ENCODE measurements at places on chromosomes 6 and 20. TPM values are rescaled to one million over a fixed set of nuclear protein-coding genes. Genes with fewer than 3 reads are reported as not detected.

DNA sequence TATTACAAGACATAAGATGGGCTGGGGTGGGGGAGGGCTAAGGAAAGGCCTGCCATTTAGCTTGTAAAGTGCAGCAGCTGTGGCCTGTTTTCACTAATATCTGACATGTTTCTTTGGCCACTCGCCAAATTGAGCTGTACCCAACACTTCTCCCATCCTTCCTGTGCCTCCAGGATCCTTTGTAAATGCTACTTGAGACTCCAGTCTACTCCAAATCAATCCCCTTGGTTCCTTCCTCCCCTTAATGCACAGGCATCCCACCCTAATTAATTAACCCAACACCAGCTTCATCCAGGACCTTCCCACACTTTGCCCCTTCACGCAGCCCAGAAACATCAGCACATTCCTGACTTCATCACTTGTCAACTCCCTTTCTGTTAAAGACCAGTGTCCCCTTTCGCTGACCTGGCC, 55.0 kb upstream of the TCF21 start:
- H3K27ac ChIP-seq, result no peak overlapping the region
- H3K27me3 ChIP-seq, result peaks cover 4% of the 10 kb centered on the region
- H3K36me3 ChIP-seq, result no peaks in the 10 kb centered on the region
- no peak for DNase-seq
- H3K4me3 ChIP-seq, result no peak overlapping the region

The C20orf96 gene
- total RNA-seq, result 2.4 TPM

GRCh38 chr20:47187450-47188195, 168.9 kb downstream of the ZMYND8 start:
- H3K27me3 ChIP-seq, result peaks cover 9% of the 10 kb centered on the region
- no peak for DNase-seq
- no peak overlapping the region for H3K4me3 ChIP-seq

DNA sequence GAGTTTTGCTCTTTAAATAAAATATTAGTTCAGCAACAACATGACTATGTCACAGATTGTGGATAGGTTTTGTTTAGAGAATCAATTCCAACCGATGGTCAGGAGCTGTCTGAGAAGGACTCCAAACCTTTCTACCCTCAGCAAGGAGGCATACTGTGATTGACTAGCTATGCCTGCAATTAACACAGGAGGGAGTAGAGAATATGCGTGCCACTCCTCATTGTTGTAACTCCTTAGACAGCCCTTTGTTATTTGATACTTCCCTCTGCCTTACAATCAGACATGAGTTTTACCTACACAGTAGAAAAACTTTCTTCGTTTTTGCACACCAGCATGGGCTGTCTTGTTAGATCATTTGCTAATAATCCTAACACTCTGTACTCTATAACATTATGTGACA, 796.5 kb downstream of the PRIM2 start:
- H3K4me1 ChIP-seq, result no peaks in the 10 kb centered on the region
- H3K27ac ChIP-seq, result no peak overlapping the region
- H3K27me3 ChIP-seq, result no peaks in the 10 kb centered on the region
- H3K4me3 ChIP-seq, result no peak overlapping the region

- no peak overlapping the region for H3K27ac ChIP-seq
- no peaks in the 10 kb centered on the region for H3K36me3 ChIP-seq
- H3K4me1 ChIP-seq, result peaks cover 46% of the 10 kb centered on the region
- H3K4me3 ChIP-seq, result no peak overlapping the region
- DNase-seq, result no peak
Measured at GRCh38 chr20:34871320-34871926, 1.2 kb downstream of the GGT7 start.

DNA sequence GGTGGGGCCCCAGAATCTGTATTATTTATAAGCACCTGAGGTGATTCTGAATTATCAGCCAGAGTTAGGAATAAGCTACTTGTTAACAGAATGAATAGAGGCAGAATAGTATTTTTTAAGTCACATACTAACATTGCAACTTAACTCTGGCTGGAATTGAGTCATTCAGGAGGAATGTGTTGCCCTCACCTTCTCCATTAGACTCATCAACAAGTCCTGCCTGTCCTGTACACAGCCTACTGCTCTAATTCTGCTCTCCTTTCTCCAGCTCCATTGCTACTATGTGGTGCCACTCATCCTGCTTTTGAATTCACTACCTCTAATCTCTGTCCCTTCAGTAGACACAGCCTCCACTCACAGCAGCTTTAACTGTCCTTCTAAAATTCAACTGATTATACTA, 669.4 kb downstream of the DHX35 start:
- H3K27me3 ChIP-seq, result no peaks in the 10 kb centered on the region
- H3K27ac ChIP-seq, result no peak overlapping the region
- no peaks in the 10 kb centered on the region for H3K36me3 ChIP-seq
- no peaks in the 10 kb centered on the region for H3K4me1 ChIP-seq
- no peak overlapping the region for H3K4me3 ChIP-seq
- DNase-seq, result no peak

DNA sequence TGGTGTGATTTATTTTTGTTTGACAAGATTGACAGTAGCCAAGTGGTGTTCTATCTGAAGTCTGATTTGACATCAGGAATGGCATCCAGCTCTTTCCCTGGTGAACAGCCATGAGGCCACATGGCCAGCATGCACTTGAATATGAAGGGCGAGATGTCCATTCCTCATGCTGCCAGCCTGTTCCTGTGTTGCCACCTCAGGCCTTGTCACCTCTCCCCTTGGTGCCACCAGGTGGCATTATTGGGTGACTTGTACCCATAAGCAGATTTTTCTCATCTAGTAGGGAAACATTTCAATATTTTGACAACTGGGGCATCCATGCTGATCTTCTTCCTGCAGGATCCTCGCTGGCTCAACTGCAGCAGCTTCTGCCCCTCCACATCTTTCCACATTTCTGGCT, 199.1 kb downstream of the ERMARD start:
- no peak overlapping the region for H3K4me3 ChIP-seq
- no peak overlapping the region for H3K27ac ChIP-seq
- H3K4me1 ChIP-seq, result no peaks in the 10 kb centered on the region
- H3K36me3 ChIP-seq, result no peaks in the 10 kb centered on the region

The RSPO3 gene
- not detected for total RNA-seq

GRCh38 chr6:5536644-5537043, 275.3 kb downstream of the FARS2 start:
- no peak overlapping the region for H3K27ac ChIP-seq
- no peaks in the 10 kb centered on the region for H3K36me3 ChIP-seq
- H3K4me1 ChIP-seq, result no peaks in the 10 kb centered on the region

GRCh38 chr6:17157617-17158016, 55.8 kb downstream of the STMND1 start:
- no peak for DNase-seq
- H3K27ac ChIP-seq, result no peak overlapping the region
- H3K4me3 ChIP-seq, result no peak overlapping the region
- no peaks in the 10 kb centered on the region for H3K4me1 ChIP-seq
- H3K36me3 ChIP-seq, result no peaks in the 10 kb centered on the region

The CNKSR3 gene
- 0.14 TPM for total RNA-seq

The TMEM200A gene
- 0.30 TPM for total RNA-seq

The POM121L2 gene
- not detected for total RNA-seq

- DNase-seq, result peak; percentile 87
- no peaks in the 10 kb centered on the region for H3K27me3 ChIP-seq
- no peaks in the 10 kb centered on the region for H3K36me3 ChIP-seq
- peaks cover 43% of the 10 kb centered on the region for H3K4me1 ChIP-seq
Measured at GRCh38 chr20:57628047-57628961, 8.1 kb upstream of the ZBP1 start.

The LINC00237 gene
- not detected for total RNA-seq

GRCh38 chr6:10521104-10521808, at the start of gene GCNT2:
GCNT2 (plus strand) TSS chr6:10521351; CDS start chr6:10528912, 7,561 bp downstream.
- no peak within 1 kb of the TSS for H3K27ac ChIP-seq
- no peak for DNase-seq
- H3K4me3 ChIP-seq, result no peak within 1 kb of the TSS
- H3K36me3 ChIP-seq, result no peaks in the 10 kb centered on the region
- H3K4me1 ChIP-seq, result no peaks in the 10 kb centered on the region

The CAGE1 gene
- 0.38 TPM for total RNA-seq

GRCh38 chr6:41729624-41730023, 5.8 kb downstream of the TFEB start:
- no peak overlapping the region for H3K4me3 ChIP-seq
- H3K27ac ChIP-seq, result no peak overlapping the region
- DNase-seq, result no peak
- H3K27me3 ChIP-seq, result no peaks in the 10 kb centered on the region

- H3K36me3 ChIP-seq, result no peaks in the 10 kb centered on the region
- H3K4me3 ChIP-seq, result no peak overlapping the region
- H3K27me3 ChIP-seq, result peaks cover 5% of the 10 kb centered on the region
Measured at GRCh38 chr20:48333707-48334106, 494.1 kb downstream of the PREX1 start.

DNA sequence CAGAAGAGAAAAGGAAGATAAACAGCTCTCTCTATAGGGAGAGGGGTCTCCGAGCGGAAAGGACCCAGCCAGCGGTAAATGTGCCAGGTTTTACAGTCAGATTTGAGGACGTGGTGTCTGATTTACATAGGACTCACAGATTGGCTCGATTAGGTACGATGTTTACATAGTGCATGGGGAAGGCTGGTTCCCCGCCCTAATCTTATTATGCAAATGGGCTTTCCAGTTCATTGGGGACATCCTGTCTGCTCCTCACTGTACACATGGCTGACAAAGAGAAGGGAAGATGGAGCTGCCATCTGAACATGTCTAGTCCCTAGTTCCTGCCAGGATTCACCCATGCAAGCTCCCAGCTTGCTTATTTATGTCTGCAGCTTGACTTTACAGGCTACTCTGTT, 119.9 kb downstream of the RNF144B start:
- no peaks in the 10 kb centered on the region for H3K36me3 ChIP-seq
- H3K27ac ChIP-seq, result no peak overlapping the region
- no peak for DNase-seq
- no peak overlapping the region for H3K4me3 ChIP-seq

- no peaks in the 10 kb centered on the region for H3K27me3 ChIP-seq
- peaks cover 69% of the 10 kb centered on the region for H3K36me3 ChIP-seq
- H3K4me3 ChIP-seq, result peak overlapping the region; percentile 51
- DNase-seq, result no peak
Measured at GRCh38 chr6:24926192-24926591, 9.6 kb downstream of the RIPOR2 start.

- H3K4me1 ChIP-seq, result no peaks in the 10 kb centered on the region
- H3K27ac ChIP-seq, result no peak overlapping the region
- H3K4me3 ChIP-seq, result no peak overlapping the region
- DNase-seq, result no peak
- peaks cover 13% of the 10 kb centered on the region for H3K36me3 ChIP-seq
Measured at GRCh38 chr6:38584731-38585130, 55.0 kb downstream of the BTBD9 start.

GRCh38 chr6:43817192-43817591, 47.2 kb downstream of the VEGFA start:
- H3K27ac ChIP-seq, result no peak overlapping the region
- H3K27me3 ChIP-seq, result peaks cover 5% of the 10 kb centered on the region
- peaks cover 4% of the 10 kb centered on the region for H3K4me1 ChIP-seq
- no peak for DNase-seq

- no peak overlapping the region for H3K4me3 ChIP-seq
- H3K36me3 ChIP-seq, result no peaks in the 10 kb centered on the region
- DNase-seq, result no peak
- no peak overlapping the region for H3K27ac ChIP-seq
- H3K4me1 ChIP-seq, result no peaks in the 10 kb centered on the region
- no peaks in the 10 kb centered on the region for H3K27me3 ChIP-seq
Measured at GRCh38 chr6:166692723-166693302, 65.8 kb upstream of the RPS6KA2 start.

GRCh38 chr20:25574411-25574810, 10.9 kb downstream of the NINL start:
- no peaks in the 10 kb centered on the region for H3K36me3 ChIP-seq
- H3K27me3 ChIP-seq, result no peaks in the 10 kb centered on the region
- no peak for DNase-seq
- H3K4me1 ChIP-seq, result no peaks in the 10 kb centered on the region
- no peak overlapping the region for H3K27ac ChIP-seq

The PDYN gene
- total RNA-seq, result not detected

- DNase-seq, result no peak
- no peak overlapping the region for H3K27ac ChIP-seq
- H3K36me3 ChIP-seq, result no peaks in the 10 kb centered on the region
Measured at GRCh38 chr6:36289281-36289878, 19.5 kb downstream of the PNPLA1 start.

DNA sequence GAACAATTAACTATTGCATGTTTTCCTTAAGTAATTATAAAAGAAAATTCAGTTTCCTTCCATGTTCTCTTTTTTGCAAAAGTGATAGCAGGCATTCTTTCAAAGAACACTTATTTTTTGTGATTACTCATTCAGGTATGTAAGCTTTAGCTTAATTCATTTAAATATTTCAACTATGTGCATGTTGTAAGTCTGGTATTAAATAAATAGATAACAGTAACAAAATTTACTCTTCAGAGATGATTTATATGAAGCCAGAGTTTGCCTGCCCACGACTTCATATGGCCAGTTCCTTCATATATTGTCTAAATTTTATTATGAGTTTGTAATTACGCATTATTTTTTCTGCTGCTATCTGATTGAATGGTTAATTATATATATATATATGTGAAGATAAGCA, 110.9 kb downstream of the ADGRG6 start:
- no peaks in the 10 kb centered on the region for H3K27me3 ChIP-seq
- no peak overlapping the region for H3K27ac ChIP-seq
- DNase-seq, result no peak
- no peak overlapping the region for H3K4me3 ChIP-seq
- no peaks in the 10 kb centered on the region for H3K4me1 ChIP-seq

DNA sequence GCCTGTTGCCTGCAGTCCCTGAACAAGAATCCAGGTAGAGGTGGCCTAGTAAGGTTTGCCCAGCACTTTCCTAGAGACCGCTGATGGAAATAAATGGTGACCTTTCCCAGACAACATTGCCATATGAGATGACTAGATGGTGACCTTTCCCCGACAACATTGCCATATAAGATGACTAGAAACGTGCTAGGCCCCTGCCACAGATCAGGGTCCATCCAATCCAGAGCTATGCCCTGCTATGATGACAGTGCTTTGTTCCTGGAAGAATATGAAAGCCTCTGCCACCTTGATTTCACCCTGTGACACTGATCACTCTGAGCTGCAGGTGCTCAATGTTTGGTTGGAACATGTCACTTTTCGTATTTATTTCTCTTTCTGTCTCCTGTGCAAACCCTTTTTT, 133.8 kb upstream of the SPTLC3 start:
- no peaks in the 10 kb centered on the region for H3K4me1 ChIP-seq
- no peak overlapping the region for H3K4me3 ChIP-seq
- H3K36me3 ChIP-seq, result no peaks in the 10 kb centered on the region
- no peak for DNase-seq

The CLVS2 gene
- not detected for total RNA-seq

DNA sequence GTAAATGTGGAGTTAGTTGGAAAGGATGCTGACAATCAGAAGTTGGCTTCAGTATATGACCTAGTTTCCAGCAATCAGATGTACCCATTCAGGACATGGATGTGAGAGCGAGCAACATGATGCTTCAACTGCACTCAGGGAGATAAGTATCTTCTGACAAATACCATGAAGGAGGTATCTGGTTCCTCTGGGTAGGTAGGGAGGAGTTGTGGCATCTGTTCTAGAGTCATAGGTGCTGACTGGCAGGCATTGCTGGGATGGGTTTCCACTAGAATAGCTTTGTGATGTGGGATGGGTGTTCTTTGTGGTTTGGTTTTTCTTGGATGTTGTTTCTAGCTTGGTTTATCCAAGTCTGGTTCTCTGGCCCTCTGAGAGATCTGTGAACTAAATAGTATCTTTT, 3.9 kb upstream of the REV3L start:
- H3K27ac ChIP-seq, result no peak overlapping the region
- H3K36me3 ChIP-seq, result no peaks in the 10 kb centered on the region
- H3K4me3 ChIP-seq, result no peak overlapping the region
- no peak for DNase-seq

Data from CD4-positive, alpha-beta T cell (primary cell).